ENCODE measurements at places on chromosomes 11 and 22.
A peak's percentile ranks its signal among the peaks of the same experiment; 100 is the strongest.

DNA sequence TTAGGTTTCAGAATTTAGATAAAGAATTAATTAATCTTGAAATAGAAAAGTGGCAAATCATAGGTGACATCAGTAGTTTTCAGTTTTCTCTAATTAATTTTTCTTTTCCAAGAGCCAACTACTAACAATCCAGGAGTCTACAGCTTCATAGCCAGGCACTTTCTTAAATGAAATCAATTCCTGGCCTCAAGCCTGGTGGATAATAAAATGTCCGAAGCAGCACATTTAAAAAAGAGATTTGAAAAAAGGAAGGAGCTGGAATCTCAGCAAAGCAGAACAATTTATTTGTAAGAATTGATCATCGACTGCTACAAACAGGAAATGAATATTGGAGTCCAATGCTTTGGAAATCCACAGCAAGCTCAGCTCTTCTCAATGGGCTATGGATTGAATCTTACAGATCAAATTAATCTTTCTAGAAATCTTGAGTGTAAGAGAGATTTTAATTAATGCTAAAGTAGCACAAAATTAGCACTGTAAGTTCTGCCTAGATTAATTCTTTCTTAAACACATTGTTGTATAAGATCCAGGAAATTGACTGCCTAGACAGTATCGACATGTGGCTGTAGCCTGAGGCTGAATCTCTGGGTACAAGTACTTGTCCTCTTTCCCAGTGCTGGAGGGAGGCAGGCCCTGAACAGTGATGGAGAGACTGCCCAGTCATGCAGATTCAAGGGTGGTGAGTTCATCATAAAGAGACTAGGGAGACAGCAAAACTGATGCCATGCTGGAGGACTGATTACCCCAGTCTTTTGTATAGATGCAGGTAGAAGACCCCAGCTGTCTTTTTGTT is 167.8 kb upstream of the POU2AF2 start:
- DNase-seq = peak; percentile 19

GRCh38 chr11:2265396-2265795 is 5.0 kb downstream of the ASCL2 start:
- no peak for DNase-seq

DNA sequence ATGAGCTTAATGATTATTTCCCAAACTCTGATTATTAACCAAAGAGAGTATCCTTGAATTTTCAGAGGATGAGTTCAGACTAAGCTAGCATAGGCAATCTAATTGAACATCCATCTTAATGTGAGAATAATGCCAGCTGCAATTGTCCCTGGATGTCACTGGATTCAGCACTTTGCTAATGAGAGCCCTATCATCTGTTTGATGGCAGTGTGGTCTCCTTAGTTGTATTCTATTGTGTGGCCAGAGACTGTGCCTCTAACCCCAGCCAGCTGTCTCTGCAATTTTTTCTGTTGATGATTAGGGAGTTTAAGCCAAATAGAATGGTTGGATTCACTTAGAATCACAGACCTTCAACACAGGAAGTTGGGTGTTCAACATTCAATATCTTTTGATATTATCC is 1249.5 kb downstream of the FAM181B start:
- DNase-seq = no peak

DNA sequence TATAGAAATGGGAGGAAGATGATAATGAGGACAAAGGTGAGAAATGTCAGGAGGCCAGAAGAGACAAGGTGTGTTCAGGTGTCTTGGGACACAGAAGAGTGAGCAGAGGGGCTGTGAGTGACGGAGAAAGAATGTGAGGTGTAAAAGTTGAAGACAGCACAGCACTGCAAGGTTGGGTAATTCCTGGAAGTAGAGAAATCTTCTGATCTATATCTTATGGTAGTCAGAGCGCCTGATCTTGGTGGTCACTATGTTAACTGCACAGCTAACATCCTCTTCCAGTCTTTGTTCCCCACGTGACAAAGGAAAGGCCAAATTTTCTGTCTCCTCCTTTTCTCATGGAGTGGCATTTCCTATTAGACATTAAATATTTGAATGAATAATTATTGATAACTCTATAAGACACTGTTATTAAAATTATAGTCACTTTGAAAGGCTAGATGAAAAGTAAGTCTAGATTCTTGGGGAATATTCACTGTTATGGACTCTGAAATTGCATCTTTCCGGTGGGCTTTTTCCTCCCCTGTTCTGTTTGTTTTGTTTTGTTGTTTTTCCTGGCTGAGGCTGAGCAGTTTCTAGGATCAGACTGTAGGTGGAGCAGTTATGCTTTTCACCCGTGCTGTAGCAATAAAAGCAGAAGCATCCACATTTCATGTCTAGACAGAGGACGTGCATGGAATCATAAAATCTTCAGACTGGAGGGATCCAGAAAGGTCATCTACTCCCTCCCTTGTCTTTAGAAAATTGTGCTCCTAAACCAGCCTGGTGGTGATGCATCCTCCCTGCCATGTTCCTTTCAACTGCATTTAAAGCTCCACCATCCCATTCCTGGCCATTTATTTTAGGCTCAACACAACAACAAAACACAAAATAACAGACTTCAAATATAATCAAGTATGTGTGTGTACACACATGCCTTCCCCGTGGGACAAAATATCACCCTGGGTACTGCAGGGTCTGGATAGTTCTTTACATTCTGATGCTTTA is 26.6 kb downstream of the SC5D start:
- DNase-seq = peak; percentile 81

GRCh38 chr11:113507341-113507740 is 32.1 kb upstream of the DRD2 start:
- no peak for DNase-seq

DNA sequence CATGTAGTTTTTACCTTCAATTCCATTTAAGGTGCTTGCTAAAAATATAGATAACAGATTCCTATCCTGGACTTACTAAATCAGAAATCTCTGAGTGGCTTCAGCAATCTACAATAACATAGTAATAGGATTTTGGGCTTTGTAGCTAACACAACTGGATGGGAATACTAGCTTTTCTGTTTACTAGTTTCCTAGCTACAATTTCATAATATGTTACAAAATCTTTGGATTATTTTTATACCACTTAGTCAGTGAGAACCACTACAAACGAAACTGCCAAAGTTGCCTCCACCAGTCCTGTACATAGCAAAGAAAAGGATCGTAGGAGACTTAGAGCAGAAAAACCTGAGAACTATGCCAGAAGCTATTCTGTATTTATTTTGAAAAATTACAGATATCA is 87.7 kb upstream of the ANO3 start:
- peak; percentile 36 for DNase-seq

Data from adipocyte (in vitro differentiated cells).